ENCODE measurements at places on chromosomes 16 and 17.

- DNase-seq: no peak
Measured at GRCh38 chr17:48727415-48728175, 955 bp downstream of the HOXB13 start.

- peak; percentile 92 for DNase-seq
Measured at GRCh38 chr17:38568845-38569510, 36.8 kb downstream of the SRCIN1 start.

- no peak for DNase-seq
Measured at GRCh38 chr17:44956998-44957981, 9.7 kb upstream of the KIF18B start.

DNA sequence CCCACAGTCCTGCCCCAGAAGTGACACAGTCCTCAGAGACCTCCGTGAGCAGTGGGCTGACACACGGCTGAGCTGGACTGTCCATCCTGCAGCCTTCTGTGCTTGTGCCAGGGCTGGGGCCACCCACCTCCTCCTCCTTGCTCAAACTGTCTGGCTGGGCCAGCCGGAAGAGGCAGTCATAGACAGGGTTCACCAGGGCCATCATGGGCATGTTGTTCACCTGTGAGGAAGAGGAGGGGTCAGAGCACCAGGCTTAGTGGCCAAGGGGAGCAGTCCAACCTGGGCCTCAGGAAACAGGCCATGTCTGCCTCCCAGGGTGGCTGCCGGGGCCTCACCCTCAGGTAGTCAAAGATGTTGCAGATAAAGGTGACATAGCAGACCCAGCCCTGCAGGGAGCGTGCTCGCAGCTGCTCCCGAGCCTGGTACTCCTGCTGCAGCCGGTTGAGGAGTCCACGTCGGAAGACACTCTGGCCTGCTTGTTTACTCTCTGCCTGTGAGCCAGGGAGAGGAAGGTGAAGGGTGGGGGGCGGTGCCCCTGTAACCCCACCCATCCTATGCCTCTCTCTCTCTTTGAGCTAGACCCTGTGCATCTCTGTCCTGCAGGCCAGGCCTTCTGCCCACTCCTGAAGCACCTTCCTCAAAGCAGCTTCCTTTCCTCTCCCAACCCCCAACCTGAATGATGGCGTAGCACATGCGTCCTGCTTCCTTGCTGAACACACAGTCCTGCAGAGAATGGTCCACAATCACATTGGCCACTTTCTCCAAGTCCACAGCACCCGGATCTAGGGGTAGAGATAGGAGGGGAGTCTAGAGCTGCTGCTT is 3.4 kb downstream of the MIF4GD start:
- peak; percentile 29 for DNase-seq

GRCh38 chr17:41772218-41772585 is 14.3 kb downstream of the JUP start:
- no peak for DNase-seq

DNA sequence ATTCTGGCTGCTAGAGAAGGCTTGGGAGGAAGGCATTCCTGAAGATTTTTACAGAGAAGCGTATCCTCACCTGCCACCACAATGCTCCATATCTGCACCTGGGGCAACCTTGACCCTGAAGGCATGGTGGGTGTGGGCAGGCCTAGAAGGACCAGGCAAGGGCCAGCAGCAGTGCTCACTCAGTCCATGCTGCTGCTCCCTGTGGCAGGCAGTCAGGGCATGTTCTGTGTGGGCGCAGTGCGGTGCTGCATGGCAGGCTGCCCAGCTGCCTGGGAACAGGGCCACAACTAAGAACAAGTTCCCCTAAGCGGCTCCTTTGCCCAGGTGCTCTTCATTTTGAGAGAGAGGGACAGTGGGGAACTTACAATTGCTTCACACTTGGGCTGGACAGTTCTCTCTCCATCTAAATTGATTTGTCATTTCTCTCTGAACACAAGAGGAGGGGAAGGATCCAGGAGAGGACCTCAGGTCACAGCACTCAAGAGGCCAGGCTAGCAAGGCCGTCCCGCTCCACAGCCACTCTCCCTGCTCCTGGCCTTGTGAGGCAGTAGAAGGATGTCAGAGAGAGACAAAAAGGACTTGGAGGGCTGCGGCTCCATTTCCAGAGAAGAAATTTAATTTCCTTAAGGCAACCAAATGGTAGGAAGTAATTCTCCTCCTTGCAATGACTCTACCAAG is 158.8 kb downstream of the AATF start:
- no peak for DNase-seq

GRCh38 chr16:51766739-51767138 is 615.7 kb upstream of the SALL1 start:
- no peak for DNase-seq

DNA sequence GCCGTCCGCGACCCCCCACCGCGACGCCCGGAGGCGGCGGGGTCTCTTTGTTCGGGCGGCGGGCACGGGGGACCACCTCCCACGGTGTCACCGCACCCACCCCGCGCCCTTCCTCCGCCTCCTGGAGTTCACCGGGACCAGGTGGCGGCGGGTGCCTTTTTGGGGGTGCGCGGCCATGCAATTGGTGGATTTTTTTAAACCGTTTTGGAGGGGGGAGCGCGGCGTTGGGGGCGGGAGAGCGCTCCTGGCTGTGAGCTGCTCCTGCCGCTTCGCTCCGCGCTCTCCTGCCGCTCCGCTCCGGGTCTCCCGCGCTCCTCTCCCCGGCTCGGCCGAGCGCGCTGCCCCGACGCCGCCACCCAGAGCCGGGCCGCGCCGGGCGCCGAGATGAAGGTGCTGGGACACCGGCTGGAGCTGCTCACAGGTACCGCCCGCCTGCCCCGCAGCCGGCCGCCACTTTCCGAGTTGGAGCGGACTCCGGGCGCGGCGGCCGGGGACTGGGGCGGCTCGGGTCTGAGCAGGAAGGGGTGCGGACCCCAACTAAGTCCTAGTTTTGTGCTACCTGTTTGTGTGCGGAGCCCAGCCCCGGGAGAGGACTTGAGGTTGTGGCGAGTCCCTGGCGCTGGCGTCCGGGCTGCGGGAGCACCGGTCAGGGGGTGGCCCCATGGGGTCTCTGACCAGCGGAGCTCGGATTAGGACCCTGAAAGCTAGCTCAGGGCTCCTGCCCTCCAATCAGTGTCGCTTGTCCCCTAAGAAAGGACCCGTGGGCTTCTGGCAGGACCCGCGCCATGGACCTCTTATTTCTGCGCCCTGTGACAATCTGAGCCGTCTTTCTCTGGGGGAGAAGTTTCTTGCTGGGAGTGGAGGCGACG is 35.7 kb upstream of the NDRG4 start:
- peak; percentile 22 for DNase-seq

DNA sequence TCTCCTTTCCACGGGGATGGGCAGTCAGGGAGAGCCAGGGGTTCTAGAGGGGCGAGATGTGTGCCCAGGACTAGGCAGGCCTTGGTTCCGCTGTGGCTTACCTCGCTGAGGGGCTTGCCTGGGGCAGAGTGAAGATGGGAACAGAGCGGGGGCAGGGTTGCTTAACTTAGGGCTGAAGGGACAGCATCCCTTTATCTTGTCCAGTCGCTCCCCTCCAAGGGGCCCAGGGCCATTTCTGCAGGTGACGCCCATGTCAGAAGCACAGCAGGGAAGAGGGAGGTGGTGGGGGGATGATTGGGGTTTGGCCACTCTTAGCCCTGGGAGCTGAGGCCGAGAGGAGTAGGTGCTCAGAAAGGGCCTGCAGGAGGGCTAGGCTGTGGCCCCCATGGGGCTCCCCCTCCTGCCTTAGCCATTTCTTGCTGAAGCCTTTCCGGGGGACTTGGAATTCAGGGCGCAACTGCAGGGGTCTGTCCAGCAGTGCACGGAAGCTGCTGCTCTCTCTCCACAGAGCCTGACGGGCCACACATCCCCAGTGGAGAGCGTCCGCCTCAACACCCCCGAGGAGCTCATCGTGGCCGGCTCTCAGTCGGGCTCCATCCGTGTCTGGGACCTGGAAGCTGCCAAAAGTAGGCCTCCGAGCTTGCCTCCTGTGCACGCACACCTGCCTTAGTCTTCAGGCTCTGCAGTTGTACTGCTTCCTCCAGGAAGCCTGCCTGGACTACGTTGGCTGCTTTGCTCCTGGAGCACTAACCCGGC is 8.5 kb downstream of the KATNB1 start:
- DNase-seq: no peak

- no peak for DNase-seq
Measured at GRCh38 chr16:86215233-86215978, 294.9 kb upstream of the FOXF1 start.

DNA sequence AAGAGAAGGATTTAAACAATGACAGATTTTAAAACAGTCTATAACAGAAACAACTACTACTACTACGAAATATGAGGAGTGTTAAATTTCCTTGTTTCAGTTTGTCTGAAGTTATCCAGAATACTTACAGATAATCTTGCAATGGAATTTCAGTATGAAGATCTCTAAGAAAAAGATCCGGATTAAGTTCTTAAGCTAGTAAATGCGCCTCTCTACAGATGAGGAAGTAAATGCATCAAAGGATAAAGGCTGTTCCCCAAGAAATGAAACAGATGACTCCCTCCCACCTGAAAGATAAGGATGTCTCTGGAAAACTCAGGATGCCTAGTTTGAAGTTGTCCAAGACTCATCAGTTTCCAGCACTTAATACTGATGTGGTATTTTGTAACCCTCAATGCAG is 105.1 kb downstream of the PARN start:
- DNase-seq: no peak

GRCh38 chr17:17093764-17094163 is 51.5 kb downstream of the MPRIP start:
- DNase-seq: no peak

DNA sequence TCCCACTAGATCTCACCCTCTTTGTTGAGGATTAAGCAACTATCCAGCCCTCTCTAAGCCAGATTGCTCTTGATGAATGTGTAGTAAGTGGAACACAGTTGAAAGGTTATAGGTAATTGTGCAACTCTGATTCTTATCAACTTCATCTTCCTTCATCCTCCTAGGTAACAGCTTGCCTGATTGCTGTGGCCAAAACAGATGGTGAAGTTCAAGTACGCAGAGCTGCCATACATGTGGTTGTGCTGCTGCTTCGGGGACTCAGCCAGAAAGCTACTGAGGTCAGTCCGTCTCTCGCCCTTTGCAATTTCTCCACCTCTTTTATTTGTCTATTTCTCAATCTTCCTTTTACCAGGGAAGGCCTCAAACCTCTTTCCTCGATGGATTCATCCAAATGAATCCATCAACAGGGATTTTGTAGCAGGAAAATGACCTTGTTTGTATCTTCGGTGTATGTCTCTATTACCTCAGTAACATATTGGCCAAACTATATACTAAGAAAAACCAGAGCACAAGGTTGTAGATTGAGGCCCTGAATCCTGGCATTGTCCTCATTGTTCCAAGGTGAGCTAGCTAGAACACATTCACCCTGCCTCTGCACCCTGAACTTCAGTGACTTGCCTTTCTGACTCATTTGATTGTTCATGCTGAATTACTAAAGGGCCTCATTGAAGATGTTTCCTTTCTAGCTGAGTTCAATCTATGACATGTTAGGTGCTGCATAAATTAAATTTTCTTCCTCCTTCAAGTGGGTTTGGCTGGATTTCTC is 65.1 kb upstream of the HAS3 start:
- no peak for DNase-seq
